ENCODE measurements at places on chromosomes 13 and 19. TPM values are rescaled to one million over a fixed set of nuclear protein-coding genes. Genes with fewer than 3 reads are reported as not detected.

The TLE2 gene
- total RNA-seq, result 6.1 TPM

The LILRA1 gene
- total RNA-seq, result 6.1 TPM

The CCDC169 gene
- total RNA-seq, result not detected

The SYNE4 gene
- 2.6 TPM for total RNA-seq

The MIR17HG gene
- total RNA-seq, result 8.1 TPM

GRCh38 chr13:84607261-84608013, 725.2 kb upstream of the SLITRK1 start:
- DNase-seq, result no peak
- H3K4me3 ChIP-seq, result no peak overlapping the region
- H3K27me3 ChIP-seq, result no peaks in the 10 kb centered on the region
- no peaks in the 10 kb centered on the region for H3K4me1 ChIP-seq
- H3K27ac ChIP-seq, result no peak overlapping the region

DNA sequence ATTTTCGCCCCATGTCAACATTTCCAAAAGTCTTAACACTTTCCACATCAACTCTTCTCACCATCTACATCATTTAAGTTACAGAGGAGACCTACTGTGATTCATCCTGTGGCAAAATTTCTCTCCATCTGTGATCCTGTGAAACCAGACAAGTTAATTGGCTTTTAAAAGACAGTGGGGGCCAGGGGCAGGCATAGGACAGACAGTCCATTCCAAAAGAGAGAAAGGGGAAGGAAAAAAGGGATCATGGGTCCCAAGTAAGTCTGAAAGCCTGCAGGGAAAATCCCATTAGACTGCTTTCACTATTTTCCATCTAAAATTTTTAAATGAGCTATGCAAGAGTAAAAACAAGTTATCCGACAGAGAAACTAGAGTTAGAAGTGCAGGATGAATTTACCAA, 121.0 kb downstream of the MRPL57 start:
- H3K4me1 ChIP-seq, result peaks cover 14% of the 10 kb centered on the region
- H3K4me3 ChIP-seq, result no peak overlapping the region
- peak overlapping the region; percentile 56 for H3K27ac ChIP-seq
- H3K36me3 ChIP-seq, result no peaks in the 10 kb centered on the region
- DNase-seq, result peak; percentile 25

DNA sequence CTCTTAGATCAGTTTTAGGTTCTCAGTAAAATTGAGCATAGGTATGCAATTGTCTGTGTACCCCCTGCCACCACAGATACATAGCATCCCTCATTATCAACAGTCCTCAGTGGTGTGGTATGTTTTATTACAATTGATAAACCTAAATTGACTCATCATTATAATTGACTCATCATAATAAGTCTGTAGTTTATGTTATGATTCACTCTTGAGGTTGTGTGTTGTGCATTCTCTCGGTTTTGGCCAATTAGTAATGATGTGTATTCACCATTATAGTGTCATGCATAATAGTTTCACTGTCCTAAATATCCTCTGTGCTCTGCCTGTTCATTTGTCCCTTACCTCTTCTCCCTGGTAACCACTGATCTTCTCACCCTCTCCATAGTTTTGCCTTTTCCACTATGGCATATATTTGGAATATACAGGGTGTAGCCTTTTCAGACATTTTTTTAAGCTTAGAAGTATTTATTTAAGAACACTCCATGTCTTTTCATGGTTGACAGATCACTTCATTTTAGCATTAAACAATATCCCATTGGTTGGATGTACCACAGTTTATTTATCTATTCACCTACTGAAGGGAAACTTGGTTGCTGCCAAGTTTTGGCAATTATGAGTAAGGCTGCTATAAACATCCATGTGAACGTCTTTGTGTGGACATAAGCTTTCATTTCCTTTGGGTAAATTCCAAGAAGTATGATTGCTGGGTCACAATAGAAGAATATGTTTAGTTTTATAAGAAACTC, 1620.6 kb upstream of the MIR17HG start:
- H3K27me3 ChIP-seq, result no peaks in the 10 kb centered on the region
- DNase-seq, result no peak
- no peaks in the 10 kb centered on the region for H3K36me3 ChIP-seq
- no peak overlapping the region for H3K27ac ChIP-seq

- no peak for DNase-seq
- no peaks in the 10 kb centered on the region for H3K27me3 ChIP-seq
- peaks cover 22% of the 10 kb centered on the region for H3K4me1 ChIP-seq
These were observed 4.5 kb downstream of the NAA16 start for GRCh38 chr13:41315443-41316047.

GRCh38 chr19:10830370-10830769, 5.6 kb downstream of the TMED1 start:
- H3K27ac ChIP-seq, result no peak overlapping the region
- H3K4me1 ChIP-seq, result peaks cover 7% of the 10 kb centered on the region
- no peak for DNase-seq
- H3K27me3 ChIP-seq, result no peaks in the 10 kb centered on the region

- H3K4me1 ChIP-seq, result peaks cover 55% of the 10 kb centered on the region
- H3K27ac ChIP-seq, result no peak within 1 kb of the TSS
- peaks cover 27% of the 10 kb centered on the region for H3K27me3 ChIP-seq
- peak; percentile 92 for DNase-seq
- H3K36me3 ChIP-seq, result no peaks in the 10 kb centered on the region
These were observed at the start of gene FGF9 for GRCh38 chr13:21670883-21671619. Gene FGF9, plus strand, starts transcription at chr13:21671073. Its CDS starts 840 bp downstream, at chr13:21671913.

Data from natural killer cell (primary cell).